NCI-H460 (cell line): ENCODE measurements at places on chromosomes 3 and 15. TPM values are rescaled to one million over a fixed set of nuclear protein-coding genes. Genes with fewer than 3 reads are reported as not detected.

Gene TMEM212
- not detected in 2 replicates for total RNA-seq

Gene PGBD4
- total RNA-seq = 2.0 and 2.6 TPM in 2 replicates

Gene TRPM1
- total RNA-seq = not detected in 2 replicates

GRCh38 chr3:150106740-150107428 lies 136.2 kb upstream of the PFN2 start:
- DNase-seq = no peak

Gene FBLN2
- not detected in 2 replicates for total RNA-seq

GRCh38 chr15:78399091-78399490 lies 38.9 kb upstream of the IREB2 start:
- DNase-seq = no peak

DNA sequence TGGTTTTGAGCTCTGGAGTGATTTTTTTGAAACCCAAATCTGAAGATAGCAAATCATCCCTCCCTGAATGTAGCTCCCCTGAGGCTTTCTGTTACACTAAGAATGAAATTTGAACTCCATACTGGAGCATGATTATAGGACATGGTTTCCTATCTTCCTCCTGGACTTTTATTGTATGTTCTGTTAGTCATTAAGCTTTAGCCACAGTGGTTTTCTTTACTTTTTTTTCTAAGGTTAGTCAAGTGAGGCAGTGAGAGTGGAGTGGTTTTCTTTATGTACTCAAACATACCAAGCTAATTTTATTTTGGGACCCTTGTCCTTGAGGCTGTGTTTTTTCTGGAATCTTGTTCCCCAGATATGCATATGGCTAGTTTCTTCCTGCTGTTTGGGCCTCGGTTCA lies 55.2 kb upstream of the FRMD4B start:
- DNase-seq = no peak

- DNase-seq = no peak
These were observed 53.0 kb downstream of the C3orf80 start for GRCh38 chr3:160278210-160278609.

Gene PLXNA1
- total RNA-seq = 15.6 and 15.9 TPM in 2 replicates

Gene CCR8
- total RNA-seq = not detected in 2 replicates

DNA sequence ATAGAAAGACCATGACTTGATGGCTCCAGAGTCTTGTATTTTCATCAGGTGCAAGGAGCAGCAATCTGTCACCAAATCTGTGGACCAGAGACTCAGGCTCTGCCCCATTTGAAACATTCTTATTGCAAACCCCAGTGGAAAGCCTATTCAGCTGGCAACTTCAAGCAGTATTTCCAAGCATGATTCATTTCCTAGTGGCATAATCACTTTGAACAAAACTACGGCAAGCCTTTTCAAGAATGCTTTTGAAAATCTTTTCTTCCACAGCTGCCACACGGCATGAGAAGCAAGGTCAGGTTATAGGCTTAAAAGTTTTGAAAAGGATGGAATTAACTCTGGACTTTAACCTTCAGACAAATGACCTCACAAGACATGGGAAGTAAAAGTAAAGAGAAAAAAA lies 122.0 kb upstream of the BFSP2 start:
- DNase-seq = no peak

GRCh38 chr15:31387479-31388118 lies 61.0 kb downstream of the KLF13 start:
- no peak for DNase-seq

- DNase-seq = no peak
These were observed 3.0 kb downstream of the PLA1A start for GRCh38 chr3:119600732-119601131.

- DNase-seq = no peak
These were observed 44.7 kb downstream of the CBLB start for GRCh38 chr3:105824129-105824528.

- DNase-seq = no peak
These were observed 35.2 kb downstream of the CCR3 start for GRCh38 chr3:46277476-46277875.

DNA sequence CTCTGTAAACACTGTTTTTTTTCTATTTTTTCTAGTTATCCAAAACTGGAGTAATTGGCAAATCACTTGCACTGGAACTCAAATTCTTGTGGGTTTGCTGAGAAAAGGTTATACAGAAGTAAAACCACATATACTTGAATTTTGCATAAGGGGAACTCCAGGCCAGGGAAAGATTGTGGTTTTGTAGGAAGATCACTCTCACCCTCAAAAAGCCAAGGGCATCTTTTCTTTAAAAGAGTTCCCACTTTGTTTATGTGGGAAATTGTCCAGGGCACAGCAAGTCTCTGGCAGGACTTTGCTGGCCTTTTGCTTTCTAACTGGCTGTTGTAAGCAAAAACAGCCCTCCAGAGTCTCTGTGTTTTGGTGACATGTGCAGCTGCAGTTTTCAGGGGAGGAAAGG lies 340.3 kb upstream of the RBMS3 start:
- no peak for DNase-seq

- no peak for DNase-seq
These were observed 316.8 kb upstream of the ATP10A start for GRCh38 chr15:26179906-26180305.

Gene COL8A1
- total RNA-seq = 179 TPM in 2 replicates

- DNase-seq = no peak
These were observed 764 bp downstream of the UACA start for GRCh38 chr15:70762469-70763119.

Gene IL17RD
- total RNA-seq = 0.29 and 0.62 TPM in 2 replicates

DNA sequence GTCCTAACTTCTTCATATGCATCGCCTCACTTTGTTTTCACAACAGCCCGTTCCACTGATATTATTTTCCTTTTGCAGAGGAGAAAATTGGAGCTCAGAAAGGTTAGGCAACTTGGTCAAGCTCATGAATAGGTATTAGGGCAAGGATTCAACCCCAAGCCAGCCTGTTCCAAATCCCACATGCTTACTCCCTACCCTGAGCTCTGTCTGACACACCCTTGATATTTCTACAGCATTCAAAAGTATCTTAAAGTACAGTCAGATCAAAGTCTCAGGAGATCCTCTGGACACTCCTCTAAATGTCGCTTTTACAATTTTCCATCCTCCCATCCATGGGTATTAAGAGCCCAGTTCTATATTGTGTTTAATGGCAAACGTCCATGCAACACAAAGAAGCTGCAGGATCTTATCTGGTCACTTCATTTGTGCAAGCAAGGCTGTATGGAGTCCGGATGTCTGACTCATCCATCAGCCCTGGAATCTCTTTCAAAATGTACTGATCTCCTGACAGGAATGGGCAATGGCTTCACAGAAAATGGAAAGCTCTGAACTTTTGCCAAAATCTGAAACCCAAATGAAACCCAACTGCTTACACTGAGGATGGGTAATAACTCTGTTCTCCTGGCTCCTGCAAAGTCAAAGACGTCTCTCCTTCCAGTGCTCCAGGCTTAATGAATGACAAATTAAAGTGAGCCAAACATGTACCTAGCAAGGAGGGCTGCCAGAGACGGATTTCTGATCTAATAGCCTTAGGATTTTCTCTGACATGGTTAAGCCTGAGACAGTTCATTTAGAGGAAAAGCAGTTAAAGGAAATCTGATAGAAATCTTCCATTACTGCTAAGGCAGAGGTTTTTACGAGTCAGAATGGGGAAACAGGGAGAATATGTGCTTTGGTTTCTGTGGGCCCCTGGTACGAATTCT lies 230.9 kb upstream of the RORA start:
- DNase-seq = no peak

DNA sequence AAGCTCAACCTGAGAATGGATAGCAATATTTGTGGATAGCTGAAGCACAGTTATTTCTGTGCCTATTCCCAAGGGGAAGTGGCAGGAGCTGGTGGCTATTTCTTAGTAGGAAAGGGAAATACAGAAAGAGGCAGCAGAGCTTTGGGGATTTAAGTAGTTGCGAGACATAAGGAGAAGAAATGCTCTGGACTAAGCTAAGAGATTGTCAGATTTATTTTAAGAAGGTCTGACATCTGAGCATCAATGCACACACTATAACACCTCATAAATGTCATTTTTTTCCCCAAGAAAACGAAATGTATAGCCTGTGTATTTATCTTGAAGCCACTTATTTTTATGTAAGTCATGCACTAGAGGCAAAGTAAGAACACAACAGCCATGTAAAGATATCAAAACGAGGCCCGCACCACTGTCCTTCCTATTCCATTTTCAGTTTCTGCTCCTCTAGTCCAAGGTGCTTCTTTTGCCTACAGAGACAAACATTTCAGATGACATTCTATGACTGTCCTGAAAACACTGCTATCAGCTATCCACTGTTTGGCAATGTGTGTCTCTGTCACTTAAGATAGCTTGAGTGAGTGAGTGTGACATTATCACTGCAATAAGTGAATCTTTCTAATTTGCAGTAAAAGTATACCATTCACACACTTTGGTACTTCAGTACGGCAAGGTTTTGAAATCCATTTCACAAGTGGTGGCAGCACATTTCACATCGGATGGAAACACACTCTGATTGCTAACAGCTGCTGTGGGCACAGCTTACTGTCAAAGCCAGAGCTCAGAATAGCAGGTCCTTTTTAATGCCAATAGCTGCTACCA lies 62.7 kb upstream of the ICE2 start:
- DNase-seq = no peak
